ENCODE measurements at places on chromosomes 2 and 18.

DNA sequence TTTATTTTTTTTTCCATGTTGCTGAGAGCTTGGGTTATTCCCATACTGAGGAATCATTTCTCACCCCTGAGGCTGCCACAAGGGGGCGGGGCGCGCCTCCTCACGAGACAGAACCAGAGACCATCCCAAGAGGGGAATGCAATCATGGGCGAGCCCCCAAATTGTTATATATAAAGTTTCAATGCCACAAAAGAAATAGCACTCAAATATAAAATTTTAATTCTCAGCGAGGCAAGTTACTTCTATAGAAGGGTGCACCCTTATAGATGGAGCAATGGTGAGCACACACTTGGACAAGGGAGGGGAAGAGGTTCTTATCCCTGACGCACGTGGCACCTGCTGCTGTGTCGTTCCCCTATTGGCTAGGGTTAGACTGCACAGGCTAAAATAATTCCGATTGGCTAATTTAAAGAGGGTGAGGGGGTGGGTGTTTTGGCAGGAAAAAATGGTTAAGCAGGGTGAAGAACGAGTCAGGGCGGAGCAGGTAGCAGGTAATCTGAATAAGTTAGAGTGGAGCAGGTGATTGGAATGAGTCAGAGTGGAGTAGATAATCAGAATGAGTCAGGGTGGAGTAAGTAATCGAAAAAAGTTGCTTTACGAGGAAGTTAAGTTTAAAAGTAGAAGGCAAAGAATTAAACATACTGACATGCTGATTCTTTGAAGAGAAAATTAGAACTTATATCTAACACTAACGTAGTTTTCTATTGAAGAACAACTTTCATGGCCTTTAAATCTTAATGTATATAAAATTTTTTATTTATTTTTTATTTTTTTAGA is 177.5 kb downstream of the MTCL1 start:
- no peak for DNase-seq

DNA sequence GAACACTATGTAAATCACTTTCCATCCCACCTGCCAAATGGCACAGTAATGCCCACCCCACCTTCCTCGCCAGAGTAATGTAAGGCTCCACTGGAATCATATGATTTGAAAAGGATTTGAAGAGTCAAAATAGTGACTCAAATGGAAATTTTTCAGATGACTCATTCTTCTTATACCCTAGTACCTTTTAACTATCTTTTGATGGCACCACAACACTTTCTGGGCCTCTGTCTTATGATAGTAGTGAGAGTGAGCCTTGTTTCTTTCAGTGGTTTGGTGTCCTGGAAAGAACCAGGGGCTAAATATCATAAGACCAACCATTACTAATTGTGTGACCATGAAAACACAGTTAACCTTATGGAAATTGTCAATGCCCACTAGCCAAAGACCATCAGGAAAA is 235.4 kb upstream of the SLC14A2 start:
- DNase-seq: no peak

DNA sequence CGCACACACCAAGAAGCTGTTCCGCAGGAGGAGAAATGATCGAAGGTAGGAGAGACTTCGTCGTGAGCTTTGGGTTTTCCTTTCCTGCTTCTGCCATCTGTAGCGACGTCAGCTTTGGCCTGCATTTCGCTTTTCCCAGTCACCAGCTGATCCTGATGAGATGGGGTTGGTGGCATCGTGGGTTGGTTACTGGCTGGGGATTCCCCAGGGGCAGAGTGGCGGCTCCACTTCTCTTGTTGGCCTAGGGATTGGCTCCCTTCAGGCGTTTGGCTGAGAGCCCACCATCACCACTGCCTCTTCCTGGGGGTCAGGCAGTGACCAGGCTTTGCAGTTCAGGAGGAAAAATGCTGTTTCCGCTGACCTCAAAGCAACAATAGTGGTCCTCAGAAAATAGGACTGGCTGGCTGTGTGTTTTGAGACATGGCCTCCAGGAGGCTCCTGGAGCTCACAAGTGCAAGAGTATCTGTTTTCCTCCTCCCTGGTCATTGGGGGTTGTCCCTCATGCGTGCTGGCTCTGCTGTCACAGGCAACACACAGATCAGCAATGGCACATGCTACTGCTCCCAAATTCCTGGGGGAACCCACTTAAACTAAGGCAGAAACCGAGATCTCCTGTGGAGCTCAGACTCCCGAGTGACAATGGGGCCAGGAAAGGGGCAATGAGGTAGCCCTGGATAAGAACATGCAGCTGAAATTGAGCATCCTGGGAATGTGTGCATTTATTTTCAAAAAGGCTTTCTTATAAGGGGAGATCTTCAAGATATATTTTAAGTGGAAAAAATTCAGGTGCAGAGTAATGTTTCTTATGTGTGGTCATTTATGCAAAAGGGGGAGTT is 173.0 kb downstream of the CTIF start:
- peak; percentile 50 for DNase-seq

- DNase-seq: no peak
Observed at GRCh38 chr2:182593394-182593975, 122.6 kb upstream of the DNAJC10 start.

DNA sequence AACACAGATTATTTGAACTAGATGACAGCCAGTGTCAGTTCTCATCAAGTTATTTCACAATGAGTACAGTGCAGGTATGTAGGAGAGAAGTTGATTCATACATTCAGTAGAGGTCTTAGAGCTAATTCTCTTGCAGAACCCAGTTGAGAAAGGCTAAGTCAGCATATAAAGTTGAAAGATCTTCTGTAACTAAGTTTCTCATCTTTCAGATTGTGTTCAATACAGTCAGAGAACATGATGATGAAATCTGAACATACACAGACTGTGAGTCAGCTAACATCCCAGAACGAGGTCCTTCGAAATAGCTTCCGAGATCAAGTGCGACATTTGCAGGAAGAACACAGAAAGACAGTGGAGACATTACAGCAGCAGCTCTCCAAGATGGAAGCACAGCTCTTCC is 41.9 kb upstream of the LIMS1 start:
- no peak for DNase-seq

GRCh38 chr2:239275044-239275685 is 125.7 kb downstream of the HDAC4 start:
- no peak for DNase-seq

- DNase-seq: no peak
Observed at GRCh38 chr2:51782921-51783765, 751.2 kb upstream of the NRXN1 start.

DNA sequence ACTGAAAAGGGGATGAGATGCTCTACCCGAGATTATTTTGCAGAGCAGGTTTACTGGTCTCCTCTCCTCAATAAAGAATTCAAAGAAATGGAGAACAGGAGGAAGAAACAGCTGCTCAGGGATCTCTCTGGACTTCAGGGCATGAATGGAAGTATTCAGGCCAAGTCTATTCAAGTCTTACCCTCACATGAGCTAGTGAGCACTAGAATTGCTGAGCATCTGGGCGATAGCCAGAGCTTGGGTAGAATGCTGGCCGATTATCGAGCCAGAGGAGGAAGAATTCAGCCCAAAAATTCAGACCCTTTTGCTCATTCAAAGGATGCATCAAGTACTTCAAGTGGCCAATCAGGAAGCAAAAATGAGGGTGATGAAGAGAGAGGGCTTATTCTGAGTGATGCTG is 60.0 kb downstream of the PIKFYVE start:
- DNase-seq: no peak

DNA sequence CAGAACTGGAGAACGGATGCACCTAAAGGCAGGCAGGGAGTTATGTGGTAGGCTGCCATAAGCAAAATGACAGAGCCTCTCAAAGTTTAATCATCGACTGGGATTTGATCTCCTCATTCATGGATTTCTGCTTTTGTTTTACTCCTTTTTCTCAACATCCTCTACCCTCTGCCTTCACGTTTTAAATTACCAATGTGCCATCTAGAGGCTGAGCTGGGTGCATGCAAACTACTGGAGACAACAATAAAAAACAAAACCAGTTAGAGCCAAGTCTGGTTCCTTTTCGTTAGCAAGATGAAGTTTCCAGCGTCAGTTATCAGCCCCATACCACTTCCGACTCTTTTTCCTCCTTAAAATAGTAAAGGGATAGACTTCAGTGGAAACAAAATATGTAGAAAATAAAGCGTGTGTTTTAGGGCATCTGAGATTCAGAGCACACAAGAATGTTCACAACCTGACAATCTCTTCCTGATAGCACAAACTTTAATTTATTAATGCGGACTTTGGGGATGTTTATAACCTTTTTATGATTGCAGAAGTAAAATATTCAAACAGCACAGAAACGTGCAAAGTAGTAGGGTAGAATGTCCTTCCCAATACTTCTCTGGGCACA is 117.0 kb downstream of the LAMA1 start:
- DNase-seq: peak; percentile 43

GRCh38 chr2:198100346-198100745 is 296.0 kb downstream of the PLCL1 start:
- no peak for DNase-seq

GRCh38 chr18:76615065-76615733 is 120.2 kb upstream of the ZNF516 start:
- DNase-seq: no peak

GRCh38 chr2:13113002-13113401 is 396.3 kb downstream of the TRIB2 start:
- no peak for DNase-seq

GRCh38 chr2:160388464-160389263 is 104.9 kb downstream of the RBMS1 start:
- no peak for DNase-seq

- DNase-seq: no peak
Observed at GRCh38 chr2:30985493-30986230, 152.6 kb downstream of the GALNT14 start.

GRCh38 chr2:147135376-147135775 is 709.5 kb upstream of the ACVR2A start:
- DNase-seq: peak; percentile 83

GRCh38 chr18:63363951-63364350 is 3.1 kb downstream of the KDSR start:
- no peak for DNase-seq

- DNase-seq: peak; percentile 52
Observed at GRCh38 chr18:6731222-6731596, 1.7 kb downstream of the ARHGAP28 start.

- no peak for DNase-seq
Observed at GRCh38 chr2:137228566-137228965, 463.2 kb downstream of the THSD7B start.

DNA sequence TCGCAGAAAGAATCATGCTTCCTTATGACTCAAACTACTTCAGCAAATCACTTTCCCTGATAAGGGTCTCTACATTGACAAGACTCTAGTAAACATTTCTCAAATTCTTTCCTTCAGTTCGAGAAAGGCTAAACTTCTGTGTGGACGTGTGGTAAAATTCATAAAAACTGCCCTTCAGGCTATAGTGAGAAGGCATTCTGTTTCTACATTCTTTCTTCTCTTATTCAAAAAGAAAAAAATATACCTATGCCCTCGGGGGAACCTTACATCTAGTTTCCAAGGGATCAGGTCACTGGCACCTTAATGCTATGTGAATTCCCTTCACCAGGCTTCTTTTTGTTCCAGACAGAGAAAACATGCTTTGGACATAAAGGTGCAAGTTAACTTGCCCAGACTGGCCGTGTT is 4.9 kb downstream of the VIT start:
- no peak for DNase-seq

Measured in COR-L47 (cell line).